Fibroblast of upper back skin (primary cell): ENCODE measurements at places on chromosomes 11 and 22.

DNA sequence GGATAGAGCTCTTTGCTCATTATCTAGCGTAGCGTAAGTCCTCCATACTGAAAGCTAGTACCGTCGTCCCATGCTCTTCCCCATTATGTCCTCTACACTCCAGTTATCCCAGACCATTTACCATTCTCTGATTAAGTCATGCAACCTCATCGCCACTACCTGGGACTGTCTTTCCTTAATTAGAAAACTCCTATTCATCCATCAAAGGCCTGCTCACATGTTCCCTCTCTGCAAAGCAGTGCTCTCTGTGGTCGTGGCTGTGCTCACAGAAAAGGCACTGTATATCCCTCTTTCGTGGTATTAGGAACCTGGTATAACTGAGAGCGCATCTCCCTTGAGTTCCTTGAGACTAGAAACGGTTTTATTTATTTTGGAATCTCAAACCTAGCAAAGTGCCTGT lies 253.3 kb downstream of the KIRREL3 start:
- no peak for DNase-seq

DNA sequence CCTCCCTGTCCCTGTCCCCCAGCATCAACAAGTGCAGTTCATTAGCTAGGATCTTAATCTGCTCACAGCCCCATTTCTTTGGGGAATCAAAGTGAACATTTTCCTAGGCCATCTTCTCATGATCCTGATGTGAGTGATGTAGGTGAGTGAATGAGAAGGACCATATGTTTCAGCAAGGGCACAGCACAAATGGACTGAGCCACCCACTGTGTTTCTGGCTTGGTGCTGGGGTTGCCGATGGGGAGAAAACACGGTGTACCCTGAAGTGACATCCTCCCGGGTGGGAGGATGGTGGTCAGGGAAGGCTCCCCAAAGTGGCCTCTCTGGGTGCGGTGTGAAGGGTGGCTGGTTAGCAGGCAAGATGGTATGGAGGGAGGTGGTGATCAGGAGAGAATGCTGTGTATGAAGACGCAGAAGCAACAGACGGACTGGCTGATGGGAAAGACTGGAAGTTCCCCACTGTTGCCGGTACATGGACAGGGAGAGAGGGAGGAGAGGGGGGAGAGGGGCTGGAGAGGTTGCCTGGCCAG lies 72.2 kb downstream of the JAM3 start:
- no peak for DNase-seq

DNA sequence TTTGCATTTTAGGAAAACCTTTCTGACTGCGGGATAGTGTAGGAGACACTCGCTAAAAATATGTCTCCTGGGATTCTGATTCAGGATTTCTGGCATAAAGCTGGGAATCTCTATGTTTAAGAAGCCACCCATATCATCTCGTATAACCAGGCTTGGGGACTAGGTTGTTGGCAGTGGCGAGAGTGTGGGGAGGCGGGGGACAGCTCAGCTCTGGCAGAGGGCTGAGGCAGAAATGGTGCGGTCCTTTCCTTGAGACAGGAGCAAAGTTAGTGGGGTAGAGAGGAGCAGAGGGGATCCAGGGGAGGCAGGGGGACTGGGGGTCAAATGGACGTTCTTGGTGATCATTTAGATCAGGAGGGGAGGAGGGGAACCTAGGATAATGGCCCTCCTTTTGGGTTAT lies 74.3 kb downstream of the TEAD1 start:
- no peak for DNase-seq

- no peak for DNase-seq
Measured at GRCh38 chr11:126899961-126900748, 100.4 kb downstream of the KIRREL3 start.

DNA sequence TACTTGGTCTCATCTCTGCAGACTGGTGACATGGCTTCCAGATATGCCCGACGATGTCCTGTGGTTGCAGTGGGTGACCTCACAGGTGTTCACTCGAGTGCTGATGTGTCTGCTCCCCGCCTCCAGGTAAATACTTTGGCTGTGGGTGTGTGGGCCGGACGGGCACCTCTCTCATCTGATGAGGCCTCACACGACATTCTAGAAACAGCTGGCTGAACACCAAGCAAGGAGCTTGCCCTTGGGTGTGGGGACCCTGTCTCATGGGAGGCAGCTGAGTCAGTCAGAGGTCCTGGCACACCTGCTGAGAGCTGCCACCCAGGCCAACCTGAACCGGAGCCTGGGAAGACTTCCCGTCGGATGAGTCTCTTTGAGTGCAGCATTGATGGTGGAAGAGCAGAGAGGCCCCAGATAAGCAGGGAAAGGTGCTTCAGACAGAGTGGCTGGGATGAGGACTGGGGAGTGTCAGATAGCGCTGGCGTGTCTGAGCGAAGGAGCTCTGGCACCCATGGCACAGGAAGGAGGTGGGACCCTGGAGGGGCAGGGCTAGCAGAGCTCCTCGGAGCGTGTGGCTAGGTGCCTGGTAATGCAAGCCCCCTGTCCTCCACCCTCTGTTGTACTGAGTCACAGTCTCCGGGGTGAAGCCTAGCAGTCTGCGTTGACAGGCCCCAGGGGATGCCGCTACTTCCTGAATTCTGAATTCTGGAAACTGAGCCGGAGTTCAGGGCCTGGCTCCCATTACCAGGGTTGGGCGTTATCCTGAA lies 10.4 kb upstream of the SAMM50 start:
- no peak for DNase-seq

GRCh38 chr22:49999063-49999945 lies 13.3 kb downstream of the IL17REL start:
- DNase-seq = no peak

- DNase-seq = no peak
Measured at GRCh38 chr22:47411006-47411405, 648.6 kb downstream of the TBC1D22A start.

DNA sequence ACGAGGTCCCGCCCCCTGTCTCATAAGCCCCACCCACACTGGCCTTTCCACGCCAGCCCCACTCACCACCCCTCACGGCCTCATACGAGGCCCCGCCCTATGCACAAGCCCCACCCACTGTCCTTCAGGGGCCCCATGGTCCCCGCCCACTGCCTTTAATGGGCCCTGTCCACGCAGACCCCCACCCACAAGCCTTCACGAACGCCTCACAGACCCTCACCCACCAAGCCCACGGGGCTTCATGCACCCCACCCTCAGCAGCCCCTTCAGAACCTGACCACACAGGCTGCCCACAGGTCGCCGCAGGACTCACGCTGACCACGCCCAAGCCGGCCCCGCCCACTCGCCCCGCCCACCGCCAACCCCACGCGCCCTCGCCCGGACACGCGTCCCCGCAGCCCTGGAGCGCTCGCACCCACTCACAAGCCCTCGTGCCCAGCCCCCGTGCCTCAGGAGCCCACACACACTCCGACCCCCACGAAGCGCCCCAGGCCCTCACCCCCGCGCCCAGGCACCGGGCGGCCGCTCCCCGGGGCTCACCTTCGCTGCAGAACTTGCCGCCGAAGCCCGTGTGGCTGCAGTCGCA lies 10.5 kb downstream of the NRXN2 start:
- DNase-seq = no peak

DNA sequence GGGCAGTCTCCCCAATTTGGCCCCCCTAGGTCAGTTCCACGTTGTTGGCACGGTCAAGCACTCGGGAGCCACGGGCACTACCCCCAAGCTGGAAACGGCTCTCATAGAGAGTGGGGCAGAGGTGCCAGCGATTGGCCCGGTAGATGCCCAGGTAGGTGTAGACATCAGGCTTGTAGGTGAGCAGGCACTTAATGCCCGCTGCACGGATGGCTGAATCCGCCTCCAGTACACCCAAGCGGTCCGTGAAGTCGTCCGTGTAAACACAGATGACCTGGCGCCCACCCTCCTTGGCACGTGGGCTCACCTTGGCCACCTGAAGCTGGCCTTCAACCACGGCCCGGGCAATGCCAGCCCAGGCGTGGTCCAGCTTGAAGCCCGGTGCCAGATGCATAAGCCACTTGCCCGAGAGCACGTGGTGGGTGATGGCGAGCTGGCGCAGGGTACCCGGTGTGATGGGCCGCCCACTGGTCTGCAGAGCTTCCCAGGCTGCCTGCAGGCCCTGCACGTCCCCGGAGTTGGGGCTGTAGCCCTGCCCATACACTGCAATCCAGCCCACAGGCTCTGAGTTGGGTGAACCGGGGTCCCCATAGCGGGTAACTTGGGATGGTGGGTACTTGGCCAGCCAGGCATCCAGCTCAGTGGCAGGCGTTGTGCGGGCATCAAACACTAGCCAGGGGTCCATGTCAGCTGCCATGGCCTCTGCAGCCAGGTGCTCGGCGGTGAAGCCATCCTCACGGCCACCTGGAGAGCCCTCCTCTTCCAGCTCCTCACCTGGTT lies 1.2 kb downstream of the C11orf68 start:
- DNase-seq = no peak
